ENCODE measurements at places on chromosomes 1 and 21.

DNA sequence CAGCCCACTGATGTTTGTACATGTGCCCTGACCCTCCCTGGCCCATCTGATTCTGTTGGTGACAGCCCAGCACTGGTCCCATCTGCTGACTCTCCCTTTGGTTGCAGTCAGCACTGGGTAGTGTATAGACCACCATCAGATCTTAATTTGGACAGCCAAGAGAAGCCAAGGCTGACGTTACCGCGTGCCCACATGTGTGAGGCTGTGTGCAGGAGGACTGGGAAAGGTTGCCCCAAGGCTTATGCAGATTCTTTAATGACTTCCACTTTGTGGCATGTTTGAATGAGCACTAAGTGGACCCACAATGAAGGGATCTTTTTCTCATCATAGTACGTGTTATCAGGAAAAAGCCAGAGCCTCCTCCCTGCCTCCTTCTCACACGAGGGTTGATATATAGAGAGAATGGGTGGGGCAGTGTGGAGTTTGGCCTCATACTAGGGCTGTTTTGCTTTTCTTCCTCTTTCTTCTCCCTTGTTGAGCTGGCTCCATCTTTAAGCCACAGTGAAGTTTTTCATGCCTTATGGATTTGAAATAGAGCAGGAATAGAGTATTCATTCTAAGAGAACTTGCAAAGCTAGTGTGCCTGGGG is 93.5 kb downstream of the NAV1 start:
- no peak for DNase-seq

DNA sequence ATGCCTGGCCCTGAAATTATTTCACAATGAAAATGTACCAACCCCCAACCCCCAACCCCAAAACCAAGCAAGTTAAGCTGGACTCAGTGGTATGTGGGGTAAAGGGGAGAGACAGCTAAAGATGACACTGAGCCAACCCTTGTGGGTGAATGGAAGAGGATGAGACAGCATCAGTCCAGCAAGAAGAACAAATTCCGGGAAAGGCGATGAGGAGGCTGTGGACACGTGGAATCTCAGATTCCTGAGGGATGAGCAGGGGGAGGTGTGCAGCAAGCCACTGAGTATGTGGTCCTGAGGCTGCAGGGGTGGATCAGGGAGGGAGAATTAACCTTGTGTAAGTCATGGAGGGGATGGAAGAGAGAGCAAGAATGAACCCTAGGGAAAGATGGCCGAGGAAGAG is 14.4 kb upstream of the ZNF362 start:
- no peak for DNase-seq

- no peak for DNase-seq
These were observed 204.4 kb downstream of the GRIK3 start for GRCh38 chr1:36829961-36830360.

GRCh38 chr1:117751321-117751720 is 145.5 kb downstream of the TENT5C start:
- DNase-seq, result no peak

- peak; percentile 35 for DNase-seq
These were observed 233.1 kb upstream of the VAMP3 start for GRCh38 chr1:7538033-7538432.

DNA sequence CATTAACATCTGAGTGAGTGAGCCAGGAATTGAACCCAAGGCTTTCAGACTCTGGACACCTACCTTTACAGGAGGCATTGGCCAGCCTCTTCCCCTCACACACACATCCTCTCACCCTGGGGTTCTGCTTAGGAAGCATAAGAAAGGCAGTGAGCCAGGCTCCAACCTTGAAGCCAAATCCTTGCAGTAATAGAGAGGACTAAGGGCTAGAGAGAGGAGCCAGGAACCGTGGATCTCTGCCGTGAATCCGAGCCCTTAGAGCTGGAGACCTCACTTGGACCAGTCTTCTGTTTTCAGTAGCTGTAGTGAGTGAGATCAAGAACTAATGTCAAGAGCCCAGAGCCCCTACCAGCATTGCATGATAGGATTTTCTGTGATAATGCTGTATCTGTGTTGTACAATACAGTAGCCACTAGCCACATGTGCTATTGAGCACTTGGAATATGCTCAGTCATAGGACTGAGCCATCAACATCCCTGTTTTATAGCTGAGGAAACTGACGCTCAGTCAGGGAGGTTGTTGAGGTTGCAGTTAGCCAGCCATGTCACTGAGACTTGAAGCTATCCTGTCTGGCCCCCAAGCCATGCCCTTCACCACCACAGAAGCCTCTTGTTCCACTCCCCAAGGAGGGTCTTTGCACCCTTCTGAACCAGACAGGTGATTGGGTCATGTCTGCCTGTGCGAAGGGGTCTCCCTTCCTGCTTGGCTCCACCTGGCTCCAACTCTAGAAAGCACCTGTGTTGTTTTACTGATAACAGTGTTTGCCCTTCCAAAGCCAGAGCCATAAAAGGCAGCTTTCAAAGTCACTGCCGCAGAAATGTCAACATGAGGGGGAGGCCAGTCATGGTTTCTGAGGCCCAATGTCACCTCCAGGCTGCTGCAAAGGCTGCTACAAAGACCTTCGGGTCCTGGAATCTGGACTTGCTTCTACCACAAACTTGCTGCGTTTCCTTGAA is 101.1 kb upstream of the JUN start:
- no peak for DNase-seq

DNA sequence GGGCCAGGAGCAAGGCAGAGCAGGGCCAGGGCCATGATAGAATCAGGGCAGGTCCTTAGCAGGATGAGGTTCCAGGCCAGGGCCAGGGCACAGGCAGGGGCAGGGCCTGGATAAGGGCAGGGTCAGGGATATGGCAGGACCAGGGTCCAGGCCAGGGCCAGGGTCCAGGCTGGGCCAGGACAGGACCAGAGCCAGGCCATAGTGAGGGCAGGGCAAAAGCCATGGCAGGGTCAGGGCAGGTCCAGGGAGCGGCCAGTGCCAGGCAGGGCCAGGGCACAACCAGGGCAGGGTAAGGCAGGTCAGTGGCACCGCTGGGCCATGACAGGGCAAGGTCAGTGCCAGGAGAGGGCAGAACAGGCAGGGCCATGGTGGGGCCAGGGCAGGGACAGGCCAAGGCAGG is 152.2 kb downstream of the LIPI start:
- no peak for DNase-seq

DNA sequence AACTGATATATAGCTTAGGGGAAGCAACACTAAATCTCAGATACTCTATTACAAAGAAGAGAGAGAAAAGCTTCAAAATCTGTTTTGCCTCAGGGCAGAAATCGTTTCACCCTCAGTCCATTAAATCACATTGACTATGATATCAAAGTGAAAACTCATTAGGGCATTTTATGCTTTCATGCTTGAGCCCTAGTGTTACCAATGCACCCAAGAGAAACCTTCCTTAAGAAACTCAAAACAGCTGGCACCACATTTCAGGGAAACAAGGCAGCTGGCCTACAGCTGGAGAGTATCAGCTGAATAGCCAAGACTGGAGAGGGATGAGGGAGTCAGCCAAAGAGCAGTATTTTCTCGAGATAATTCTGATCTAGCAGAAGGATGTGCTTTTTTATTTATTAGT is 14.9 kb downstream of the COLGALT2 start:
- DNase-seq, result no peak

GRCh38 chr1:15756143-15757015 is 2.2 kb upstream of the FBLIM1 start:
- no peak for DNase-seq

GRCh38 chr1:196481616-196482015 is 126.6 kb downstream of the KCNT2 start:
- no peak for DNase-seq

GRCh38 chr1:145706086-145706664 is 993 bp downstream of the PDZK1 start:
- DNase-seq, result no peak

DNA sequence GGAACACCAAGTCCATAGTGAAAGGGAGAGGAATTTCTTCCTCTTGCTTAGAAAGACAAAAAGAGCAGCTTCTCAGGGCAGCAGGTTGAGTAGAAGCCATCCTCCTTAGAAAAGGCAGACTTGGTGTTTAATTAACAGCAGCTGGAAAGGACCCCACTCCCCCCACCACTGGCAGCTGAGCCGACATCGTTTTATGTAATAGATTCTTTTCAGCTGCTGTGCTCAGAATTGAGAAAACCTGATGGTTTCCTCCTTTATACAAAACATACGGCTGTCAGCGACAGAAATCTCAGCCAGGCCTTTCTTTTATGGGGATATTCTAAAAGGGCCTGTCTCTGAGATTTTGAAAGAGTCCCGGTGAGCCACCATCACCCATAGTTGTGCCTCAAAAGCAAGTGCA is 49.9 kb downstream of the MAN1C1 start:
- DNase-seq, result no peak

DNA sequence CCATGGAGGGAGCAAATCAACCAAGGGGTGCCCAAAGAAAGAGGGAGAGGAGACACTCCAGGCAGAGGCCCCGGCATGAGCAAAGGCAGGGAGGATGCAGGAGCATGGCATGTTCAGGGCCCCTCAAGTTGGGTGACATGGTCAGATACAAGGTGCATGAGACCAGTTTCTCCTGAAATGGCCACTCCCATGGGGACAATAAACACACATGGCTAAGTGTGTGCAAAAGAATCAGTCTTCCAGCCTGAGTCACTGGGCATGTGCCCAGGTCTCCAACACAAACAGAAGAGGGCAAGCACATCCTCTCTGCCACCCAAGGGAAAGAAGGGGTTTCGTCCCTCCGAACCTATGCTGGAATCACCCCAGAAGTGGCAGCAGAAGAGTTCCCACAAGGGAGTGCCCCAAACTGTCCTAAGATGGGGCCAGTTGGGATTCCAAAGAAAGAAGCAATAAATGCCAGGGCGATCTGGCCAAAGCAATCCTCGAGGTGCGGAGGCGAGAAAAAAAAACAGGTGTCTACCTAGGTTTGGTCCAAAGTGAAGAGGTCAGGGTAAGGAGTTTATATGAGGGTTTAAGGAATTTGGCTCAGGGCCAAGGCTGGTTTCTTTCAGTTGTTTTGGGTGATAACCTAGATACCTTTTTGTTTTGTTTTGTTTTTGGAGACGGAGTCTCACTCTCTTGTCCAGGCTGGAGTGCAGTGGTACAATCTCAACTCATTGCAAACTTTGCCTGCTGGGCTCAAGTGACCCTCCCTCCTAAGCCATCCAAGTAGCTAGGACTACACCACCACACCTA is 13.2 kb downstream of the CASP9 start:
- no peak for DNase-seq

- DNase-seq, result no peak
These were observed 68.2 kb downstream of the CLSTN1 start for GRCh38 chr1:9755441-9755995.

GRCh38 chr1:111852261-111852721 is 96.6 kb downstream of the DDX20 start:
- no peak for DNase-seq

DNA sequence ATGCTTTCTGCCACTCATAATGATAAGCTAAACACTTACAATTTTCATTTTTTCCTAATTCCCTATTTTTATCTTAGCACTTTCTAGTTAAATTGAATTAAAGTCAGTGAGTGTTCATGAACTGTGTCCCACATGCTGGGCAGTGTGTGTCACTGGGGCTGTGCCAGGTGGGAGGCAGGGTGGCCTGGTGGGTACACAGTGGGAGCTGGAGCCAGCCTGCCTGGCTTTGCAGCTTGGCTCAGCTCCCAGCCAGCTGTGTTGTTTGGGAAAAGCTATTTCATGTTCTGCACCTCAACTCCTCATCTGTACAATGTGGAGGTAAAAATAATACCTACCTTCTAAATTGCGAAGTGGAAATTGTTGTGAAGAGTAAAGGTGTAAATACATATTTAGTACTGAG is 238.4 kb downstream of the PLA2G4A start:
- no peak for DNase-seq

DNA sequence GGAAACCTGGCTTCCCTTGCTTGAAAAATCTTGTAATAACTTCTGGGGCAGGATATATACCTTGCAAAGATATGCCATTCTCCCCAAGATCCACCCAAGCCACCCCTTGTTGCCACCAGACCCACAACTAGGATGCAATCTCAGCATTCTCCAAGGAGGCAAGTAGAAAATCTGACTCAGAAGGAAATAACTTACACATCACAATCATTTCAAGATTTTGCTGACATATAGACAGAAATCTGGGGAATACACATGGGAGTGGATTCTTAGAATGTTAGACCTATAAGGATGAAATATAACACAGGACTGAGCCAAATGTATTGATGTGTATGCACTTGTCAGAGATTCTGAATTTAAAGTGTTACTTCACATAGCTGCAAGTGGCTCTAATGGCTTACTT is 14.8 kb upstream of the ZDHHC18 start:
- DNase-seq, result no peak

DNA sequence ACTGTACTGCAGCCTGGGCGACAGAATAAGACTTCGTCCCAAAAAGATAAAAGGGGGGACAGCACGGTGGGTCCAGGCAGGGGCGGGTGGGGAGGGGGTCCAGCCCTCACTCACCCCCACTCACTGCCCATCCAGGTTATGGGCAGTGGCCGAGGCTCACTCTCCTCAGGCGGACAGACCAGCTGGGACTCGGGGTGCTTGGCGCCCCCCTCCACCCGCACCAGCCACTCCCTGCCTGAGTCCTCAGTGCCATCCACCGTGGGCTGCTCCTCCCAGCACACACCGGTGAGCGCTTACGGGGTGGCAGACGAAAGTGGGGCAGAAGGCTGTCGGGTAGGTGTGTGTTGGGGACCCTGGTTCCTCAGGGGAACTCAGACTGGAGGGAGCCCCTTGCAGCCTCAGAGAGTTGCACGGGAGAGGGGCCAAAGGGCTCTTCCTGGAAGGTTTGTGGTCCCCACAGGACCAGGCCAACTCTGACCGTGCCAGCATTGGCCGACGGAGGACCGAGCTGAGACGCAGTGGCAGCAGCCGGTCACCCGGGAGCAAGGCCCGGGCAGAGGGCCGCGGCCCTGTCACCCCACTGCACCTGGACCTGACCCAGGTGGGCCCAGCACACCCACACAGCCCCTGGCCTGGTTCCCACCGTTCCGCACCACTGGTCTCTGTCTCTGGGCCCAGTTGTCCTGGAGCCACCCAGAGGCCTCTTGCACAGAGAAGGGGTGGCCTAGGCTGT is 6.6 kb downstream of the PLEKHN1 start:
- DNase-seq, result no peak

DNA sequence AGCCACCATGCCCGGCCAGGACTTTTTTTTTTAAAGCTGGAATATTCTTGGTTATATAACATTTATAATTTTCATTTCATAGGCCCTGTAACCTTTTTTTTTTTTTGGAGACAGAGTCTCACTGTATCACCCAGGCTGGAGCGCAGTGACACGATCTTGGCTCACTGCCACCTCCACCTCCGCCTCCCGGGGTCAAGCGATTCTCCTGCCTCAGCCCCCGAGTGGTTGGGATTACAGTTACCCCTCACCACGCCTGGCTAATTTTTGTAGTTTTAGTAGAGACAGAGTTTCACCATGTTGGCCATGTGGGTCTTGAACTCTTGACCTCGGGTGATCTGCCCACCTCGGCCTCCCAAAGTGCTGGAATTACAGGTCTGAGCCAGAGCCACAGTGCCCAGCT is 12.6 kb downstream of the ZYG11B start:
- DNase-seq, result no peak

All from skeletal muscle cell (primary cell).